Occipital lobe (tissue), 3 donors: ENCODE measurements at places on chromosomes 12 and 14. TPM values are rescaled to one million over a fixed set of nuclear protein-coding genes. Genes with fewer than 3 reads are reported as not detected.

GRCh38 chr14:21042918-21043317 lies 756 bp downstream of the RNASE7 start:
- DNase-seq: peak; percentile 27

DNA sequence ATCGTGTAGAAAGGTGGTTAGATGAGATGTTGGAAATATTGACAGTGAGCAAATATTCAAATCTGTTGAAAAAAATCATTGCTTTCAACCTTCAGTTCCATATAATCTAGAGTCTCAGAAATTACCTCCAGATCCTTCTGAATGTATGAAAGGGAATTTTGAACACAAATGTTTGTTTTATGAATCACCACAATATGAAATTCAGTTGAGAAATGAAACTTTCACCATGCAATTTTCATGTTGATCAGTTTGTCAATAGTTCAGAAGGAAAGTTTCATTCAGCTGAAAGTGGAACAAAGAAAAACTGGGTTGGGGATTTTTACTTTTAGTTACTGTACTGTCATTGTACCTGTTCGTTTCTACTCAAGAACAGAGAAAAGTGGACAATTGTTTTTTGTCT lies 953.6 kb downstream of the SLC6A15 start:
- no peak for DNase-seq

DNA sequence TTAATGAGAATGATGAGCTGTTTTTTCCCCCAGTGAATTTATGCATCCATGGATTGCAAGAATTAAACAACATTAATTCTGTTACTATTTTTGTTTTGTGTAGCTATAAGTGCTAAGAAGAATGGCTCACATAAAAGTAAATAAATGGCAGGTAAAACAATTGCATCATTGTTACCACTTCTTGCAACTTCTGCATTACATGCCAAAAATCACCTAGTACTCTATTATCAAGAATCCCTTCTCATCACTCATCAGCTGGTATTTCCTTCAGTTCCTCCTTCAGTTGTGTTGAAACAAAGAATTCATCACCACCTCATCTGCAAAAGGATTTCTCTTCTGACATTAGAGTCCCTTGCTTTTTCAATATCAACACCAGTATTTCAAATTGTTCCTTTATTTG lies 773 bp downstream of the A2M start:
- DNase-seq: no peak

DNA sequence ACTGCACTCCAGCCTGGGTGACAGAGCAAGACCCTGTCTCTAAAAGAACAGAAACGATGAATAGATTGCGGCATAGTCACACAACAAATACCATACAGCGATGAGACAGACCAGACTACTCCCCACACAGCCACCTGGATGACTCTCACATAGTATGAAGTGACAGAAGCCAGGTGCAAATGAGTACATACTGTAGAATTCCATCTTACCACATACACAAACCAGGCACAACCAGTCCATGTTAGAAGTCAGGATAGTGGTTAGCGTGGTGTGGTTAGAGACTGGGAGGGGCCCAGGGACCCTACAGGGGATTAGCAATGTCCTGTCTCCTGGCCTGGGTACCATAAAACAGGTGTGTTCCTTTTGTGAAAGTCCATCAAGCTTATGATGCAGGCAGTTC lies 53.8 kb downstream of the FAM222A start:
- DNase-seq: no peak

DNA sequence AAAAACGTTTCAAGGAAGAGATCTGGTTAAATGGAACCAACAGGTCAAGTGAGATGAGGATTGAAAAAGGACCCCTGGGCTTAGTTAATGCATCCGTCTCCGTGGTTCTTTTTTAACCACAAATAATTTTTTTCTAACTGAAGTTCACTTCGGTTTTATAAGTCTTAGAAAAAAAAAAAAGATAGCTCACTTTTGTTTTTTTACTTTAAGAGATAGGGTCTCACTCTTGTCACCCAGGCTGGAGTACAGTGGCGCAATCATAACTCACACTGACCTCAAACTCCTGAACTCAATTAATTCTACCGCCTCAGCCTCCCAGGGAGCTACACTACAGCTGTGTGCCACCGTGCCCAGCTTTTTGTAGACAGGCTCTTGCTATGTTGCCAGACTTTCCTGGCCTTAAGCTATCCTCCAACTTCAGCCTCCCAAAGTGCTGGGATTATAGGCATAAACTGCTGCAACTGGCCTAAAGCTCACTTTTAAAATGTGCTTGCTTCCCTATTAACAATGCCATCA lies 11.8 kb downstream of the HNRNPC start:
- no peak for DNase-seq

DNA sequence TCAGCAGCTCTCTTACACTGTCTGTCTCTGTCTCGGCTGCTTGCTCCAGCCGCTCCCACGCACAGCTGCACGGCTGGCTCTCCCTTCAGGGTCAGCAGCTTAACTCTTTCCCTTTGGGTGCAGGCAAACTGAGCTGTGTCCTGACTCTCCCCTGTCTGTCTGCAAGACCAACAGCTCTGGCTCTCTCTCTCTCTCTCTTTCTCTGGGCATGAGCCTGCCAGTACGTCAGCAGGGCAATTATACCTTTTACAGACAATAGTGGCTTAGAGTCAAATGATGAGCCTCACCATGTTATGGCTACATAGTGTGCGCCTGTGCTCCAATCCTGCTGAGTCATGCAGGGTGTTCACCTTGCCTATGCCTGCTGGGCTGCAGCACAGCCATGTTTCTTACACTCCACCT lies 120.5 kb upstream of the DDHD1 start:
- no peak for DNase-seq

- no peak for DNase-seq
Measured at GRCh38 chr14:101875727-101876554, 88.4 kb upstream of the DYNC1H1 start.

GRCh38 chr12:70007687-70008086 lies 182.7 kb downstream of the MYRFL start:
- no peak for DNase-seq

- DNase-seq: peak; percentile 98
Measured at GRCh38 chr14:104752735-104753527, at the start of gene SIVA1. SIVA1 (plus strand) TSS chr14:104753147; CDS start chr14:104753202, 55 bp downstream.

DNA sequence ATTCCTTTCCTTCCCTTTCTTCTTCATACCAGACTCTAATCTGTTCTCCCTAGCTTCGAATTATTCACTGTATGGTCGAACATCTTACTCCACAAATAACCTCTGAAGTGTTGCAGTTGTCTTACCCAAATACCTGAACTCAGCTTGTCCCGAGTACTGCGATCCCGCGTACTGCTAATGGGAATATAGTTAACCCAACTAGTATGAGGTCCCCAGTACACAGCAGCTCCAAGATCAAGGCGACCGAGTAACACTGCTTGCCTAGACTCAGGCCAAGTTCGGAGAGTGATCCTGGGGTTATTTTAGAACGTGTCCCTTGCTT lies 462 bp upstream of the ETNK1 start:
- DNase-seq: no peak

- no peak for DNase-seq
Measured at GRCh38 chr14:24483604-24484252, 24.3 kb downstream of the CMA1 start.

DNA sequence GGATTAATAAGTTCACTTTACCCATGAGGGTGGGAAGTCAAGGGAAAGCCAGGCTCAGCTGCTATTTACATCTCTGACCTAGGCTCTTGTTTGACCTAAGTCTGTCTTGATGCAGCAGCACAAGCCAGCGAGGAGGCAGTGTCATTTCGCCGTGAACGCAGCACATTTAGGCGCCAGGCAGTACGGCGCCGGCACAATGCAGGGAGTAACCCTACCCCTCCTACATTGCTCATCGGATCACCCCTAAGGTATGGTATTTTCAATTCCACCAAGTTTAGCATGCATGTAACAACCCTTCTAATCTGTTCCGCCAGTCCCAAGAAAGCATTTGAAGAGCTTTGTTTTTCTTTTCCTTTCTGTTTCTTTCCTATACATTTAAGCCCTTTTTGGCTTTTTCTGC lies 81.2 kb downstream of the PCNX1 start:
- DNase-seq: no peak

- DNase-seq: no peak
Measured at GRCh38 chr12:90301095-90301494, 592.5 kb upstream of the ATP2B1 start.

DNA sequence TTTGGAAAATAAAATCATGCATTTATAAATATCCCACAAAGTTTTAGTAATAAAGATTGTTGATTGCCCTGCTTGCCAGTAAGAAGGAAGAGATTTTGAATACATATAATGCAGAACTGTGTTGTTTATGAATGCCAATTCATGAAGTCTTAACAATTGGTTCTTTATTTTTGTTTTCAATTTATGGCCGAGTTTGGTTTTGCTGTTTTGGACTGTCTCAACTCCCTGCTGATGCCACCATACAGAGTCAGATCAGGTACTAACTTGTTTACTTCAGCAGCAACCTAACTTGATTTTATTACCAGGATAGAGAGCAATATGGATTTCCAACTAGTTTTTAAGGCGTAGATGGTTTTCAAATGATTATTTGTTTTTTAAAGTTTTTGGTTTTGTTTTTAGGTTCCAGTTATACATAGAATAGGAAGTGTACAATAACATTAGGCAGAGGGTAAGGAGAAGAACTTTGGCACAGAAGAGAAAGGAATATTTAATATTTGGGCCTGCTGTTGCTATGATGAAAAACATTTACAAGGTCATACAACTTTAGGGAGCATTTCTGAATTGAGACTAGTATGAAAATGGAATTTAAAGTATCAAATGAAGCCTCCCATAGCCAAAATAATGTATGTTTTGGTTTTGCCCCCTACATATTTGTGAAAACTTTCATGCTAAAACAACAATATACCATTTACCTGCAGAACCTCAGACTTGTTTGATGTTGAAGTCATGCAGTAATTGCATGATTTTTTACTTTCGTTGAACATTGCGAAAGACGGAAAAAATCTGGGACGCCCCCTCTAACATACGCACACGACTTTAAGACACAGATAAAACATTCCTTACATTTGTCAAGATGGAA lies 904 bp upstream of the FAM177A1 start:
- no peak for DNase-seq

DNA sequence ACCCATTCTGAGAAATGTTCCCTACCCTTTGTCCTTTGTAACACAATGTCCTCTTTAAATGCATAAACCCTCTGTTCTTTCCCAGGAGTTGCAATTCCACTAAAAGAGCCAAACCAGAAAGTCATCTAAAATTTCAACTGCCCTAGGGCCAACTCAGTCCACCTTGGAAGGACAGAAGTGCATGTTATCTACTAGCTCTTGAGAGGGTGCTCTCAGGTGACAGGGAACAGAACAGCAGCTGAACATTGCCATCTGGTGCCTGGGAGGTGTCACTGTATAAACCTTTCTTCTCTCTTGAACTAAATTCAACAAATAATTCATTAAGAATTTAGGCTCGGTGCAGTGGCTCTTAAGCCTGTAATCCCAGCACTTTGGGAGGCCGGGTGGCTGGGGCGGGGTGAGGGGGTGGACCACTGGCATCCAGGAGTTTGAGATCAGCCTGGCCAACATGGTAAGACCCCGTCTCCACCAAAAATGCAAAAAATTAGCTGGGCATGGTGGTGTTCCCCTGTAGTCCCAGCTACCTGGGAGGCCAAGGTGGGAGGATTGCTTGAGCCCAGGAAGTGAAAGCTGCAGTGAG lies 10.3 kb upstream of the FERMT2 start:
- DNase-seq: no peak

DNA sequence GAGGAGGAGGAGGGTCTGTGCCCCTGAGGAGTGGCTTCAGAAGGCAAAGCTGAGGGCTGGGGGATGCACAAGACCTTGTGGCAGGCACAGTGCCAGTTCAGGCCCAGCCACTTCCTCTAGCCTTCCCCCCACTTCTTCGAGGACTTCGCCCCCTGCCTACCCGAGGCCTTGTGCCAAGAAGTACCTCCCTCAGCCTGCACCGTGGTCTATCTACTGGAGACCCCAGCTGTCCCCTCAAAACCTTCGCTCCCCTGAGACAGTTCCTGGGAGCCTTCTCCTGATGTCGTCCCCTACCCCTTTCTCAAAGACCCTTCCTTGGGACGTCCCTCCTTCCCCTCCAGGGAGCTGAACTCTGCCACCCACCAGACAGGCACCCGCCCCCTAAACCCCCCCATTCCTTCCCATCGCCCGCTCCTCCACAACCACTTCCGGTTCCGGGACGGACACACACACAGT lies 604 bp downstream of the ZNF384 start:
- DNase-seq: no peak

DNA sequence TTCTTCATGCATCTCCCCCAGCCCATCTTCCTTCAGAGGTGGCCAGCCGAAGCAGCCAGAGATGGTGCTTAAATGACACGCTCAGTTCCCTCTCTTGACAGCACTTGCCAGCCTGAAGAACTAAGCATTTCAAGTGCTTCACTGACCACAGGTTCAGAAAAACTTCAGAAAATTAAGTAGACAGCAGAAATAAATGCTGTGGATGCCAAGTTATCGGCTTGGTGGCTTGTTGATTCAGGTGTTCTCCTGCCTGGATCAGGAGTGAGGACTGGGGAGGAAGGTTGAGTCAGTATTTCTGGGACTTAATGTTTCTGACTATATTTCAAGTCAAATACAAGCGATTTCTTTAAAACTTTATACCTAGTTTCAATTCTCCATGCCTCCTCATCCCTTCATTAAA lies 58.2 kb downstream of the CRACR2A start:
- no peak for DNase-seq

DNA sequence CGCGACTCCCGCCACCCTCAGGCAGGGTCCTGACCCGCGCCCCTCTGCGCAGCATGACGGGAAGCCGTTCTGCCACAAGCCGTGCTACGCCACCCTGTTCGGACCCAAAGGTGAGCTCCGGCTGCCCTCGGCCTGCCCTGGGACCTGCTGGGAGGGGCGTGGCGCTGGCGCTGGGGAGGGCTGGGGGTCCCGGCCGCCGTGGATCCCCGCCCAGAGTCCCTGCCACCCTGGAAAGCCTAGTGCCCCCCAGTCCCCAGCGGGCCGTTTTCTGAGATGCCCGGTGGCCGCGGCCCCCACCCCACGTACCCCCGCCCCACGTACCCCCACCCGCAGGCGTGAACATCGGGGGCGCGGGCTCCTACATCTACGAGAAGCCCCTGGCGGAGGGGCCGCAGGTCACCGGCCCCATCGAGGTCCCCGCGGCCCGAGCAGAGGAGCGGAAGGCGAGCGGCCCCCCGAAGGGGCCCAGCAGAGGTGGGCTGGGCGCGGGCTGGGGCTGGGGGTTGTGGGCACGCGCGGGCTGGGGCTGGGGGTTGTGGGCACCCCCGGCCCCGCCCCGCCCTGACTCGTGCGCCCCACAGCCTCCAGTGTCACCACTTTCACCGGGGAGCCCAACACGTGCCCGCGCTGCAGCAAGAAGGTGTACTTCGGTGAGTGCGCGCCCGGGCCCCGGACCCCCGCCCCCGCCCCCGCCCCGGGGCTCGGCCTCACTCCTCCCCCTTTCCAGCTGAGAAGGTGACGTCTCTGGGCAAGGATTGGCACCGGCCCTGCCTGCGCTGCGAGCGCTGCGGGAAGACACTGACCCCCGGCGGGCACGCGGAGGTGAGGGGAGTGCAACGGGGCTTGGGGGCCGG lies 4.0 kb downstream of the CRIP2 start:
- DNase-seq: no peak

- DNase-seq: no peak
Measured at GRCh38 chr12:8057839-8058238, 8.3 kb downstream of the C3AR1 start.

Gene IQSEC3
- 4.5 TPM for total RNA-seq

Gene PLXNC1
- total RNA-seq: 39.5 TPM
